ENCODE measurements at places on chromosomes 16 and 17.

DNA sequence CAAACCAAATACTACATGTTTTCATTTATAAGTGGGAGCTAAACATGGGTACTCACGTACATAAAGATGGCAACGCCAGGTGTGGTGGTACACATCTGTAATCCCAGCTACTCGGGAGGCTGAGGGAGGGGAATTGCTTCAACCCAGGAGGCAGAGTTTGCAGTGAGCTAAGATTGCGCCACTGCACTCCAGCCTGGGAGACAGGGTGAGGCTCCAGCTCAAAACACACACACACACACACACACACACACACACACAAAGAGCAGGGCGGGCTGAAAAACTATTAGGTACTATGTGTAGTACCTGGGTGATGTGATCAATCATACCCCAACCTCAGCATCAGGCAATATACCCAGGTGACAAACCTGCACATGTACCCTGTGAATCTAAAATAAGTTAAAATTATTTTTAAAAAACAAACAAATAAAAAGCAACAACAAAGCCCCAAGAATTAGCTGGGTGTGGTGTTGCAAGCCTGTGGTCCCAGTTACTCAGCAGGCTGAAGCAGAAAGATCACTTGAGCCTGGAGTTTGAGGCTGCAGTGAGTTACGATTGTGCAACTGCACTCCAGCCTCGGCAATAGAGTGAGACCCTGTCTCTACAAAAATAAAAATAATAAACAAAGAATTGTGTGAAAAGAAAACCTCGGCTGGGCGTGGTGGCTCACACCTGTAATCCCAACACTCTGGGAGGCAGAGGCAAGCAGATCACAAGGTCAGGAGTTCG is 11.9 kb upstream of the FAAP100 start:
- DNase-seq, result no peak

DNA sequence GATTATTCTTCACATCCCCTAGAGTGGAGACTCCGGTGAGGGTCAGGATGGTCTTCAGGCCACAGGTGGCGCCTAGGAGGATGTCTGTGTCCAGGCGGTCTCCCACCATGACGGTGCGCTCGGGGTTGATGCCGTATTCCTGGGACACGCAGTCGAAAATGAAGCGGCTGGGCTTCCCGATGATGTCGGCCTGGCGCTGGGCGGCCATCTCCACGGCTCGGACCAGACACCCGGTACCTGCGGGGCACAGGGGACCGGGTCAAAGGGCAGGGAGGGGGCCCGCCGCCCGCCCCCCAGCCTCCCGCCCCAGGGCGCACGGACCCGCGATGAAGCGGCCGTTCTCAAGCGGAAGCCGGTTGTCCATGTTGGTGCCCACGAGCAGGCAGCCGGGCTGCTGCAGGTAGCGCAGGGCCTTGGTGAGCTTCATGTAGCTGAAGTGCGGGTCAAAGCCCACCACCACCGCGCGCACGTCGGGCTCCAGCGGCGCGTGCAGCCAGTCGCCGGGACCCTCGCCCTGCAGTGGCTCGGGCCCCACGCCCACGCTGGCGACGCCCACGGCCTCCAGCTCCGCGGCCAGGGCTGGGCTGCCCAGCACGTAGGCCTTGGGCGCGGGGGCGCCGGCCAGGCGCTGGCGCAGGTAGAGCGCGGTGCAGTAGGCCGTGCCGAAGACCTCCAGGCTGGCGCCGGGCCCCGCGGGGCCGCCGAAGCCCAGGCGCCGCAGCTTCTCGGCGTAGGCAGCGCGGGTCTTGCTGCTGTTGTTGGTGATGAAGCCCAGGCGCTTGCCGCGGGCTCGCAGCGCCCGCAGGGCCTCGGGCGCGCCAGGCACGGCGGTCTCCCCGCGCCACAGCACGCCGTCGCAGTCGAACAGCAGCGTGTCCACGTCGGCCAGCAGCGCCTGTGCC is 572 bp downstream of the PGP start:
- DNase-seq, result no peak

DNA sequence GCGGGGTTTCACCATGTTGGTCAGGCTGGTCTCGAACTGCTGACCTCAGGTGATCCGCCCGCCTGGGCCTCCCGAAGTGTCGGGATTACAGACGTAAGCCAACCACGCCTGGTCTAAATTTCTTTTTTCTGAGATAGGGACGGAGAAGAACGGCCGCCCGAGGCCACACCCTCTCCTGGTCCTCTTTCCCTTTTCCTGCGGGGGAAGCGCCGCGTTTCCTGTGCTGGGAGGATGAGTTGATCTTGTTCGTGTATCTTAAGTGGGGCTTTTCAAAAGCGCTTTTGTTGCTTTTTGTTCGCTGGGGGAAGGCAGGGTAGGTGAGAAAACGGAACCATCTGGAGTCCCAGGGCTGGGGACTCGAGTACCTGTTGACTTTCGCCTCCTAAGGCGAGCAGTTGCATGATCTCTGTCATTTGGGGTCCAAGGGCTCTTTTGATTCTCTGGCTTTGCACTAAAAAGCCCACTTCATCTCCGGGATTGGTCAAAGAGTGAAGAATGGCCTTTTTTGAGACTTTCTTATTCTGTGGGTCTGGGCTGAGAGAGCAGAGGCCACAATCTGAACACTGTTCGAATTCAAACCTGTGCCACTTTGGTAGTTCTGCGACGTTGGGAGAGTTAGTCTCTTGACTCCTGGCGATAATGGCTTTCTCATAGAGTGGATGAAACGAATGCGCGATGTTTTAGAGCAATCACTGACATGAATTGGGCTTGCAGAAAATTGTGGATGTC is 1.3 kb downstream of the FUS start:
- no peak for DNase-seq

- no peak for DNase-seq
Observed at GRCh38 chr17:27609611-27610303, 21.2 kb upstream of the LGALS9 start.

- no peak for DNase-seq
Observed at GRCh38 chr17:34902831-34903547, 58.3 kb downstream of the CCT6B start.

GRCh38 chr17:30541802-30542201 is 64.6 kb downstream of the GOSR1 start:
- no peak for DNase-seq
